Stimulated activated CD8-positive, alpha-beta memory T cell treated with anti-CD3 and anti-CD28 coated beads, Interleukin-7, amount 100 ng/mL, for 24 hours (primary cell): ENCODE measurements at places on chromosomes 5 and 9.

DNA sequence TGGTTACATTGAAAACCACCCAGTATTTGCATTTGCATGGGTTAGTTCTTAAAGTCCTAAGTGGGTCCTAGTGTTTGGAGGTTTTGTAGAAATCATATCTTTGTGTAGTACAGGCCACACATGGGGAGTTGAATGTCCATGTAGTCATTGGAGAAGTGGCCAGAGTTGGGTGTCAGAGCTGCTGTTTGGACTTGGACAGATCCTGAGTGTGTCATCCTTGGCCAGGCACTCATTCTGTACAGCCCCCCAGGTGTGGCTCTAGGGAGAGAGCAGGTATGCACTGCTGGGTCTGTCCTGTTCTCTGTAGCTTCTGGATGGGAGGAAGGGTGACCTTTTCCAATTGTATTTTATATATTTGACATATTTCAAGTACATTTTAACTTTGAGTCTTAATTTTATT, 82.4 kb downstream of the IQGAP2 start:
- no peak for DNase-seq

GRCh38 chr9:72477930-72478518, 43.4 kb upstream of the TMC1 start:
- no peak for DNase-seq

GRCh38 chr5:95786821-95787418, 35.6 kb downstream of the GLRX start:
- no peak for DNase-seq

DNA sequence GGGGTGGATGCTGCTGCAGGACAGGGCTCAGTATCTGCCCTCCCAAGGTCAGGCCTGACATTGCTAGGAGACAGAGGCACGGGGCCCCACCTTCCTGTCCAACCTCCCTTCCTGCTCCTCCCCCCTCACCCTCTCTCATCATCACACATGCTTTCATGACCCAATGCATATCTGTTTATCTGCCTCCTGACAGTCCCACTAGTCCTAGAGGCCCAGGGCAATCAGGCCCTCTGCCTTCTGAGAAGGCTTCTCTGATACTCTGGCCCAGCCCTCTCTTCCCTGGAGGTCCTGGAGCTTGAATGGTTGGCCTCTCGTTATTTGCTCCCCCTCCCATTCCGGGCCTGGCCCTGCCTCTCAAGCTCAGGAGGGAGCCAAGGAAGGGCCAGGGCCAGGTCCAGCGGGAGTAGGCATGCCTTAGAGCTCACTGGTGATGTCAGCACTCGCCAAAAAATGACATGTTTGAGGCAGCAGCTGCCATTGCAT, 90.6 kb upstream of the SAP30L start:
- DNase-seq: no peak

DNA sequence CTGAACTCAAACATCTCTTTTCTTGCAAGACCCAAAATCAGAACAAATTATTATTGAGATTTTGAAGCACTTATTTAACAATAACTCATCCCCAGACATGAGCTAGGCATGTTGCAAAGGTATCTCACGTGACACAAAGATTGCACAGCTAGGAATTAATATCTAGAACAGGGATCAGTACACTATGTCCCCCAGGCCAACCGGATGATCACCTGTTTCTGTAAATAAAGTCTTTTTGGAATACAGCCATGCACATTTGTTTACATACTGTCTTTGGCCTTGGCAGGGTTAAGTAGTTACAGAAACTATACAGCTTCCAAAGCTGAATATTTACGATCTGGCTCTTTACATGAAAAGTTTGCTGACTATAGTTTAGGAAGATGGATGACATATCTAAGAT, 287.7 kb downstream of the ACTL7B start:
- no peak for DNase-seq
